ENCODE measurements at places on chromosomes 11 and 22.

DNA sequence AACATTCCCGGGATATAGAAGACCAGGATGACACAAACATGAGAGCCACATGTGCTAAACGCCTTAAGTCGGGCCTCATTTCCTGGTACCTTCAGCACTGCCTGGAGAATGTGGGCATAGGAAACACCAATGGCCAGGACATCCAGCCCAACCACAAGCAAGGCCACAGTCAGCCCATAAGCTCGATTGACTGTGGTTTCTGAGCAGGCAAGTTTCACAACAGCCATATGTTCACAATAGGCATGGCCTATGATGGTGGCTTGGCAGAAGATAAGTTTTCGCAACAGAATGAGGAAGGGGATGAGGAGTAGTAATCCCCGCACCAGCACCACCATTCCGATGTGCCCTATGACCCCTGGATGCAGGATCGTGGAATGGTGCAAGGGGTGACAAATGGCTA is 26.9 kb upstream of the OR56A1 start:
- no peak for DNase-seq

DNA sequence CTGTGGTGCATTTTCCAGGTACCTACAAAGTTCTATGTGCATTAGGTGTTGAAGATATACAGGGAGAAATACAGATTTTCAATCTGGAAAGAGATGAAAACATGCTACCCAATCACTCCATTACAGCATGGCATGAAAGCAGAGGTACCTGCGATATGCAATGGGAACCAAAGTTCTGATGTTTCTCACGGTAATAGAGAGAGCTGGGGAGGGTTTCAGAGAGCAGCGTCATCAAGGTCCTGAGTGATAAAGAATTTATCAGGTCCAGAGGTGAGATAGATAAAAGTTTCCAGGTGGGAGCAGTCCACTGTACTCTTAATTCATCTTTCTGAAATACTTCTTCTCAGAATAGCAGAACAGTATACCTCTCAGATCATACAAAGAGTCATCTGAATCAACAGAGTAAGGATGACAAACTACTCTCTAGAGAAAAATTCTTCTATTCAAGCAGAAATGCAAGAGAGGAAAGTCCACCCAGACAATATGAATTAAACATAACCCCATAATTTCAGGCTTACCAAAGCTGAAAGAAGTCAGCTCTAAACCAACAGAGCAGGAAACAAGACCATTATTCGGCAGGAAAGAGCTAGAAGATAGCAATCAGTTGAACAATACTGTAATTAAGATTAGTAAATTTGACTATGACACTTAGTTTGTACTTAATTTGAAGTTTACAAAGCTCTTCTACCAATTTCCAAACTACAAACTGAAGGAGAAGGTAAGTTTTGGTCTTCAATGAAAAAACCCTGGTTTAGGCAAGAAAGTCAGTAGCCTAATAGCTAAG is 12.8 kb downstream of the CTSC start:
- DNase-seq: no peak

DNA sequence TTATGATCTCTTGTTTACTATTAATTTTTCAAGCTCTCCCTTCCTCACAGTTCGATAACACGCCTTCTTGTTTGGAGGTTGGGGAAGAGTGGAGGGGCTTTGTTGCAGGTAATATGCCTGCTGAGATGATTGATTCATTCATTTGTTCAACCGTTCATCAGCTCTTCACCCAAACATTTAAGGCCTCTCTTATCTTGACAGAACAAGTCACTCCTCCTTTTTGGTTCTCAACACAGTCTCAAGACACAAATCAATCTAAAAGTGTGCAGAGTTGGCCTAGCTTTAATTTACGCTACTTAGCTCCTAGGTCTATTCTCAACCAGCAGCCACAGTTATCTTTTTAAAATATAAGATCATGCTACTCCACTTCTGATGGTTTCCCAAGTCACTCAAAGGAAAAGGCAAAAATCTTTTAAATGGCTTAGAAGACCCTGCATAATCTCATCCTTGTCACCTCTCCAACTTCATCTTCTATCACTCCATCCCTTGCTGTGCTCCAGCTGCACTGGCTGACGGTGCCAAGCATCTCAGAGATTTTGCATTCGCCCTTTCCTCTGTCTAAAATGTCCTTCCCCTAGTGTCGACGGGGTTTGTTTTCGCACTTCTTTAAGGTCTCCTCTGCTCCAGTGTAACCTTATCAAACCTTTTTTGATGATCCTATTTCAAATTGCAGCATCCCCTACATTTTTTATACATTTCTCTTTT is 60.3 kb downstream of the AMBRA1 start:
- DNase-seq: no peak

- no peak for DNase-seq
Measured at GRCh38 chr22:27748751-27749191, 52.8 kb downstream of the MN1 start.

- no peak for DNase-seq
Measured at GRCh38 chr11:131870305-131870704, 499.9 kb downstream of the NTM start.

GRCh38 chr11:71384561-71384960 is 63.6 kb downstream of the DHCR7 start:
- no peak for DNase-seq

DNA sequence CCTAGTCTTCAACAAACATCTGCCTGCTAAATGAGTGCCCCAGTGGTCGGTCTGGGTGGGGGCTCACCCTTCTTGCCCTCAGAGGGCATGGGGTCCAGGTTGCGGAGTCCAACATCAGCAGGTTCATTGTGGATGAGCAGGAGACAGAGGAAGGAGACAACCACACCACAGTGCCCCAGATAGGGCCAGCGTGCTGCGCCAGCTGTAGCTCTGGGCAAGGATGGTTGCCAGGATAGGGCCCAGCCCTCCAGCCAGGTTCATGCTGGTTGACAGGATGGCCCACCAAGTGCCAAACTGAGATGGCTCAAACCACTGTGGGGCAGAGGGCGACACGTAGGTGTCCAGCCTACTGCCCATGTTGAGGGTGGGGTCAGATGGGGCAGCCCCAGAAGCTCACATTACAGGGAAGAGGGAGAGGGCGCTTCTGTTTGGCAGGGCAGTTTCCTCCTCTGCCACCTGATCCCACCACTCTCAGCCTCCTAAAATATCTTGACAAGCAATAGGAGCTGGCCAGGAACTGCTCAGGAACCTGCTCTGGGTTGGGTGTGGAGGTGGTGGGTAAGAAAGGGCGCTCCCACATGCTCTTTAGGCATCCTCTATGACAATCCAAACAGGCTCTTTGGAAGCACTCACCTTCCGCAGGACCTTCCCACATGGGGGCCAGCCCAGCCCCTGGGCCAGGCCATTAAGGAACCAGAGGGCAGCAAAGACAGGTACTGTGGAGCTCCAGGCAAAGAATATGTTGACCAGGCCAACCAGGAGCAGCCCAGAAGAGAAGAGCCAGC is 2.9 kb downstream of the SLC37A4 start:
- no peak for DNase-seq

GRCh38 chr11:59617876-59618275 is 2.3 kb upstream of the OSBP start:
- DNase-seq: no peak

DNA sequence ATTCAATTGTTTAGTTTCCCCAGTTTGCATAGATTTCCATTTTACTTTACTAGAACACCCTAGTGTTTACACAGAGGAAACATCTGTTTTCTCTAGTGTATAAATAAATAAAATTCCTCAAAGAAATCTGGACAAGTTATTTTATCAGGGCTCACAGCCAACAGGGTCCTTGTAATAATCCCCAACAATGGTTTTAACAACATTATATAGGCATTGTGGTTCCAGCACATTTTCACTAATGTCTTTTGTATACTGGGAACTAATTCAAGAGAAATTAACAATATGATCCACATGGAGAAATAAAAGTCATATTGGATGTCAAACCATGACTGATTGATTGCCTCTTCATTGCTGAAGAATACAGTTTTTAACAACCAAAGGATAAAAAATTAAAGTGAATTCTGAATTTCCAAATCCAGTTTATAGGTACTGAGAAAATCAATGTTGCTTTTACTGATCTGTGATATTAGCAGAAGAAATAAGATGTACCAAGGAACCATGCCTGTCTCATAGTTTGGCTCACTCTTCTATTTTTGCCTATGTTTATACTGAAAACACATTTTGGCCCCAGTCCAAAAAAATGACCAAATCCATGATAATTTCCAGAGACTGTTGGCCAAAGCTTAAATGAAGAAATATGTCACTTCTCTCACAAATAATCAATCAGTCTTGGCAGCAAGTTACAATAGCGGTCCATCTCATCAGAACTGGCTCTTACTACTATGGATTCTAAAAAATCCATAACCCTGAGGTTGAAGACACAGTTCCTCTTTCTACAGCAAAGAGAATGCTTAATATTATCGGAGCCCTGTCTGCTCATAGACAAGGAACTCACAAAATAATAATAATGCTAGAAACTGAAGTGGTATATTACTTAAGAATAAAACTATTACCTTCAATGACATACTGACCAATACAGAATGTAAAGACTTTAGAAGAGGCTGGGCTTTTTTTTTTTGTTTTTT is 1.4 kb upstream of the MS4A13 start:
- DNase-seq: no peak

GRCh38 chr11:45093761-45094455 is 52.5 kb upstream of the PRDM11 start:
- DNase-seq: no peak

- DNase-seq: no peak
Measured at GRCh38 chr11:96235751-96236150, 107.2 kb downstream of the MAML2 start.

- DNase-seq: no peak
Measured at GRCh38 chr22:19704355-19705015, 9.8 kb upstream of the SEPTIN5 start.

GRCh38 chr22:36331912-36332622 is 55.7 kb downstream of the MYH9 start:
- DNase-seq: no peak

GRCh38 chr11:102911758-102912481 is 37.1 kb upstream of the MMP12 start:
- no peak for DNase-seq

- DNase-seq: no peak
Measured at GRCh38 chr11:2208691-2209369, 37.2 kb upstream of the TH start.

DNA sequence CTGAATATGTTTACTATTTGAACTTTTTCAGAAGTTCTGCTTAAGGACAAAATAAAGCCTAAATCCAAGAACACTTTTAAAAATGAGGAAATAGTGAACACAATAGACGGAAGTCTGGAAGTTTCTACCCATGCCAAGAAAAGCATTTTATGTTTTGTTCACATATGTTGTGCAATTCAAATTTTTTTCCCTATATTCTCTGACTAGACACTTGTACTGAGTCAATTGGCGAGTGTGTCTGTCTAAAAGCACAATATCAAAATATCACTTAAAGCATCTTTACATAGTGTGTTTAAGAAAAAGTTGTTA is 29.2 kb downstream of the INCENP start:
- no peak for DNase-seq

DNA sequence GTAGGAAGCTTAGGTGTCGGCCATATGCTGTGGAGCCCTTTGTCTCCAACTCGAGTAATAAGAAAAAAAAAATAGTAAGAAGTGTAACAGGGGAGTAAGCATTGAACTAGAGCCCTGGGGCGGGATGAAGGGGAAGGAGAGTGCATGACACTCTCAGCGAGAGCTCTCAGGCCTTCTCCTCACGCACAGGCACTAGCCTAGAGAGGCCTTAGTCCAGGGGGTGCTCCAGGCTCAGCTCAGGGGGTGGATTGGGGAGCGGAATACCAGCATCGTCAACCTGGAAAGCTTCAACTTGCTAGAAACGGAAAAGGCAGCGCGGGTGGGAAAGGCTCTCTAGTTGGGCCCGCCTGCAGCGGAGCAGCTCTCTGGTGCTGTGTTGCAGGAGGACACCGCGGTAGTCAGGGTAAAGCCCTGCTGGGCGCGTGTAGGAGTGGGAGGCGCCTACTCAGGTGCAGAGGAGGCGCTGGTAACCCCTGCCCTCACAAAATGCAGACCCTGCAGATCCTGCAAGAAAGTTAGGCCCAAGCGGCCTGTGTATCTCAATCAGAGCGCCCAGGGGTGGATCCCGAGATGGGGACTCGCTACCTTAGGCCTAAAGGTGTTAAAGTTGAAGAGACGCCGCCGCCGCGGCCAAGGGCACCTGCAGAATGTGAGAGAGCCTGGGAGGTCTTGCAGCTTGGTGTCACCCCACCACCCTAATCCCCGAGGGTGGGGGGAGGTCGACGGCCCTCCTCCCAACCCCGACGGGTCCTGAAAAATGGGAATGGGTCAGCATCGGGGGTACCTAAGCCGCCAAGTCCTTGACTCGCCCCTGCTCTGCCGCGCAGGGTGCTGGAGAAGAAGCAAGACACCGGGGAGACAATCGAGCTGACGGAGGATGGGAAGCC is 2.8 kb downstream of the SLC17A6 start:
- DNase-seq: no peak
